ENCODE measurements at places on chromosomes 7 and 10.

GRCh38 chr10:19911886-19912285 lies 95.7 kb downstream of the PLXDC2 start:
- no peak for DNase-seq

GRCh38 chr7:44286618-44287487 lies 38.5 kb downstream of the CAMK2B start:
- no peak for DNase-seq

- DNase-seq = no peak
Observed at GRCh38 chr10:7686351-7687171, 16.6 kb upstream of the ITIH2 start.

- DNase-seq = no peak
Observed at GRCh38 chr10:108327706-108328105, 1163.2 kb upstream of the SORCS1 start.

GRCh38 chr7:50633414-50633710 lies 68.2 kb upstream of the DDC start:
- no peak for DNase-seq
